ENCODE measurements at places on chromosomes 16 and 17.
A peak's percentile ranks its signal among the peaks of the same experiment; 100 is the strongest.

DNA sequence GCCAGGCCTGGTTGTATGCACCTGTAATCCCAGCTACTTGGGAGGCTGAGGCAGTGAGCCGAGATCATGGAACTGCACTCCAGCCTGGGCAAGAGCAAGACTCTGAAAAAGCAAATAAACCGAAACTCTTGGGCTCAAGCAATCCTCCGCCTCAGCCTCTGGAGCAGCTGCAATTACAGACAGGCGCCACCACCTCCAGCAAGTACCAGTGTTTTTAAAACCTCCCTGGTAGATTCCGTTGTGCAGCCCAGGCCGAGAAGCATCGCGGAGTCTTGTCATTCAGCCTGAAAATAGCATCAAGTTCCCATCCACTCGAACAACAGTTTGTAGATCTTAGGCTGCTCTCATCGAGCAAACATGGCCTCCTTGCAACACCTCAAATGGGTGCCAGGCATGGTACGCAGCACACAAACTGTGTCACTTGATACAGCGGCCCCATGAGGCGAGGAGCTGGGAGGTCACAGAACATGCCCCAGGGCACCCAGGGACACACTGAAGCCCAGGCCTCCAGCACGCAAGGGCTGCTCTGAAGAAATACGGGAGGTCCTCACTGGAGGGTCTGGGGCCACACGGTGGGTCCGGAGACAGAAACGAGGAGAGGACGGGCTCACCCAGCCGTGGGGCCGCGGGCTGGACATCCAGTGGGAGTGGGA is 18.1 kb downstream of the TMC6 start:
- no peak for DNase-seq

- no peak for DNase-seq
Observed at GRCh38 chr17:55171634-55172328, 93.0 kb upstream of the HLF start.

- DNase-seq = no peak
Observed at GRCh38 chr17:72565006-72565405, 444.2 kb downstream of the SOX9 start.

GRCh38 chr16:83137326-83137781 is 510.6 kb downstream of the CDH13 start:
- DNase-seq = peak; percentile 32

DNA sequence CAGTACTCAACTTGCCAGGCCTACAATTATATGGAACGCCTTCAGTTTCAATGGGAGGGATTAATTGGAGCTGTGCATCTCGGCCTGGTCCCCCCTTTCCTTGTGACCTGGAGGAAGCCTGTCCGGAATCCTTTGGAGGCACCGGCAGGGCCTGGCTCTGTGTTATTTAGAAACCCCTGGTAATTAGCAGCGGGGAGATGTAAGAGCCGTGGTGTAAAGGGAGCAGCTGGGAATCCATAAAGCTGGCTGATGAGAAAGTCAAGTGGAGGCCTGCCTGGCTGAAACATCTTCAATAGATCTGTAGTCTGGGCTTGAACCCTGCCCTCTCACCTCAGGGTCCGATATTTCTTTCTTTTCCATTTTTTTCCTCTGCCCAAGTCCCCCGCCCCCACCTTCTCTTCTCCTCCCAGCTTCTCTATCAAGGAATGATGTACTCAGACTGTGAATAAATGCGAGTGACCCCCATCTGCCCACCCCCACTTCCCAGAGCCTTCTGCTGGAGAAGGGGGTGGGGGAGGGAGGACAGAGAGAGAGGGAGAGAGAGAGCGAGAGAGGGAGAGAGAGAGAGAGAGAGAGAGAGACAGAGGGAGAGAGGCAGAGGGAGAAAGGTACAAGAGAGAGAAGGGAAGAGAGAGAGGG is 495.5 kb upstream of the ZFHX3 start:
- DNase-seq = no peak

GRCh38 chr16:69443927-69444631 is 19.7 kb downstream of the CYB5B start:
- no peak for DNase-seq

GRCh38 chr16:4025428-4025827 is 90.8 kb downstream of the ADCY9 start:
- DNase-seq = no peak

- no peak for DNase-seq
Observed at GRCh38 chr17:81147701-81148100, 17.6 kb upstream of the PVALEF start.

DNA sequence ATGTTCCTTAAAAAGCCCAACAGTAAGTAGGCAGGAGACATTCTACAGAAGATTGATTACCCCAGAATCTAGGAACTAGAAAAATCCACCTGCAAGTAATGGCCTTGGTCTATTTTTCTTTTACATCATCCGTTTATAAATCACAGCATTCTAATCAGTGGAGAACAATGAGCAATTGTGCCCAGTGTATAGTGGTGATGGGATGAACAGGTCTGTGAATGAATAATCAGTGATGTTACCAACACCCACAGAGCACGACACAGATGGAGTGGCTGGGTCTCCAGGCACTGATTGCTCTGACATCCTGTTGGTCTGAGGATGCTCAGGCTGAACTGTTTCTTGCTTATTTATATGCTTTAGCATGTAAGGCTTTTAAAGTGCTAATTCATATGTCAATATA is 1251.2 kb upstream of the CDH8 start:
- no peak for DNase-seq

- DNase-seq = peak; percentile 7
Observed at GRCh38 chr17:77049440-77049839, 91.3 kb upstream of the SEC14L1 start.

DNA sequence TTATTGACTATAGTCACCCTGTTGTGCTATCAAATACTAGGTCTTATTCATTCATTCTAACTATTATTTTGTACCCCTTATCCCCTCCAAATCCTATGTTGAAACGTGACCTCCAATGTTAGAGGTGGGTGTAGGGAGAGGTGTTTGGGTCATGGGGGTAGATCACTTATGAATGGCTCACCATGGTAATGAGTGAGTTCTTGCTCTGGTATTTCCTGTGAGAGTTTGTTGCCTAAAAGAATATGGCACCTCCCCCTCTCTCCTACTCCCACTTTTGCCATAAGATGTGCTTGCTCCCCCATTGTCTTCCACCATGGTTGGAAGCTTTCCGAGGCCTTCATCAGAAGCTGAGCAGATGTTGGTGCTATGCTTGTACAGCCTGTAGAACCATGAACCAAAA is 59.3 kb upstream of the BRD7 start:
- DNase-seq = no peak

DNA sequence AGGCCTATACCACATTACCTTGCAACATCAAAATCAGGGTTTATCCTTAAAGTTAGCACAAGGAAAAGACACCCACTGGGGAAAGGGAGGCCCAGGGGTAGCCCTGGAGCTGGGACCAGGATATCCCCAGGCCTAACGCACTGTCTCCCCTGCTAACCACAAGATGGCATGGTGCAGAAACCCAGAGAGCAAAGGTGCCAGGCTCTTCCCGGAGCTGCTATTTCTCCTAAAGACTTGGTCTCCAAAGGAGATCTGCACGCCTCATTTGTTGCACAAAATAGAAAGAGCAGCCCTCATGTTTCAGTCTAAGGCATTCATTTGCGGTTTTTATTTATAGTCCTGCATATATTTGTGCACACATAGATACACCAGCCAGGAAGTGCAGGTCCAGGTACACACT is 408.6 kb downstream of the SOX9 start:
- DNase-seq = no peak

- DNase-seq = no peak
Observed at GRCh38 chr16:3468501-3468900, 25.0 kb downstream of the NAA60 start.

DNA sequence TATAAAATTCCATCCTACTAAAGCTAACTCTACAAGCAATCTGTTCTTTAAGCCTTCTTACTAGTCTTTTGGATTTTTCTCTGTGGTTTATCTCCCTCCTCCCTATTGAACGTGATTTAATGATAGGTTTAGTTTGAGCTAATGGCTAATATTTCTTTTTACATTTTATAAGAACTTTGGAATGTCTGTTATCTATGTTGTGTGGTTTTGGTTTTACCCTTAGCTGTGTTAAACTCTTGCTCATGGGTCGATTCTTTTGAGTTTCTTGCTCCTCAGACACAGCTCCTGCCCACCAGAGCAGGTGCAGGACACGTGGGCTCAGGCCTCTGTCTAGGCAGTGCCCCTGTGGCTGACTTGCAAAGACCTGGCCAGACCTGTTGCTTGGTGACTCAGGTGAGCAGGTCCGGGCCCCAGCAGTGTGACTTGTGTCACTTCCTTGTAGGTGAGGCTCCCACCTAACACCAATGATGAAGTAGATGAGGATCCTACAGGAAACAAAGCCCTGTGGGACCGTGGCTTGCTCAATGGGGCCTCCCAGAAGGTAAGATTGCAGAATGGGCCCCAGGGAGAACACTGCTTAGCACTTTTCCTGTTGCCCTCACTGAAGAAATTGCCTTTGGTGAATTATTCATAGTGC is 45.1 kb downstream of the SF3B3 start:
- DNase-seq = no peak

GRCh38 chr17:17696882-17697633 is 15.8 kb downstream of the RAI1 start:
- no peak for DNase-seq

DNA sequence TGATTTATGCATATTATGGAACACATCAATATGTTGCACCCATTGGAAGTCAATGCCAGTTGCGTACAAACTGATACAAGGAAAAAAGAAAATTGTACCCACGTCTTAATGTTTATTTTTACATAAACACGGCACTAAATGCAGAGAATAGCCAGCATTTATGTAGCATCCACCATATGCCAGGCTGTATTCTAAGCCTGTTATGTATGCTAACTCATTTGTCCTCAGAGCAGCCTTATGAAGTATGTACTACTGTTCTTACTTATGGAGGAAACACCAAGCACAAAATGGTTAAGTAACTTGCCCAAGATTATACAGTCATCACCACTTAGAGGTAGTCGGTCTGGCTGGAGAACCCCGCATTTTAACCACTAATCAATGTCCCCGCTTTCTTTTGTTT is 837.9 kb upstream of the RBFOX1 start:
- DNase-seq = no peak

DNA sequence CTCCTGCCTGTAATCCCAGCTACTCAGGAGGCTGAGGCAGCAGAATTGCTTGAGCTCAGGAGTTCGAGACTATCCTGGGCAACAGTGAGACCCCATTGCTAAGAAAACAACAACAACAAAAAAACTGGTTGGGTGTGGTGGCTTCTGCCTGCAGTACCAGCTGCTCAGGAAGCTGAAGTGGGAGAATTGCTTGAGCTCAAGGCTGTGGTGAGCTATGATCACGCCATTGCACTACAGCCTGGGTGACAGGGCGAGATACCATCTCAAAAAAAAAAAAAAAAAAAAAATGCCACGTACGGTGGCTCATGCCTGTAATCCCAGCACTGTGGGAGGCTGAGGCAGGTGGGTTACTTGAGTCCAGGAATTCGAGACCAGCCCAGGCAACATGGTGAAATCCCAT is 34.1 kb downstream of the NME2 start:
- no peak for DNase-seq

DNA sequence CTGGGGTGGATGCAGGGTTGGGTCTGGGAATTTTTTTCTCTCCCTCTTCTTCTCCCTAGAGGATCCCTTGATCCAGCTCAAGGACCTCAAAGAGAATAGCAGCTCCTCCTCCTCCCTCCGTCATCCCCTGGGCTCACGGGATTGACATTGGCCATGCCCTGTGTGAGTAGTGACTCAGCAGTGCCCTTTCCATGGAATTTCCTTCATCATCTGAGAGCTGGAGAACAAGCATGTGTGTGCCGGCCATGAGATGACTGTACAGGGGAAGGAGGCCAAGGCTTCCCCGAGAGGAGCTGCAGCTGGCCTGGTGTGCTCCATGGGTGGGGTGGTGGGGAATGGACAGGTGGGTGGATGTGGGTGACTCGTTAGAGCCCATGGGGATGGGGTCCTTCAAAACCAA is 8.9 kb upstream of the WSCD1 start:
- peak; percentile 17 for DNase-seq

DNA sequence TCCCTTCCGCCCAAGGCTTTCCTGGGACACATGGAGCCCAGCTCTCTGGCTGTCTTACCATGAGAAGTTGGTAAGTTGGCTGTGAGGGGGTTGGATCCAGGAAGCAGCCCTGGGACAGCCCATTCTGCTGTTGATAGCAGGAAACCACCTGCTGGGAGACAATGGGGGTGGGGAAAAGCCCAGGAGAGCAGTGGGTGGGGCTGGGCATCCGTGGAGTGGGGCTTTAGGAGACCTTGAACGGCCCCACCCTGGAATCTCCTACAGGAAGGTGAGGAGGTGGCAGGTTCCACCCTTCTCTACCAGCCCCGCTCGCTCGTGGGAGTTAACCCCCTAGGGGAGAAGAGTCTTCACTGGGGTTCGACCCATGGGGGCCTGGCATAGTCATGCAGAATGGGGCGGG is 5.8 kb downstream of the TMEM92 start:
- DNase-seq = no peak

GRCh38 chr16:83517398-83517797 is 290.4 kb upstream of the HSBP1 start:
- DNase-seq = no peak

DNA sequence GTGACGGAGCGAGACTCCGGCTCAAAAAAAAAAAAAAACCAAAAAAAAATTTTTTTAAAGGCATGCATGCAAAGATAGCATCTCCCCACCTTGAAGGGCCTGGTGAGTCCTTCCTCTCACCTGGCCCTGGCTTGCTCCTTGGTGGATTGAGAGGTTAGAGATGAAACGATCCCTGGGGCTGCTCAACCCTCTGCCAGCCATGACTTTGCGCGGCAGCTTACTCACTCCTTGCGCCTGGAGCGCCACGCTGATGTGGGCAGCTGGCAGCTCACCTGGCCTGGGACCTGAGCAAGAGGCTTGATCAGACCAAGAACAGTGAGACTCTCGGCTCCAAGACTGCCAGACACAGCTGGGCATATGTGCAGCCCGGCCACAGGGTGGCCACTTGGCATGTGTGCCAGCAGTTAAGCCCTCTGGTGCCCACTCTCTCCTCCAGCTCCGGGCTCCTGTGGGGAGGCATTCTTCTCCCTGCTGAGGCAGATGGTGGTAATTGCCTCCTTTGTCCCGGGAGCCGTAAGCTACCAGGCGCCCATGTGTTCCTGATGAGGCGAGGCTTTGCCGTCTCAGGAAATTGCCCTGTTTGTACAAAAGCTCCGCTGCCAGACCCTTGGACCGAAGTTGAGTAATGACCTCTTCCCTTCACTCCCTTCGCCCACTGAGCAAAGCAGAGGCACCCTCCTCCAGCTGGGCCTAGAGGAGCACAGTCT is 5.1 kb upstream of the EVPL start:
- no peak for DNase-seq
